Astrocyte of the spinal cord (primary cell): ENCODE measurements at places on chromosomes 7 and 10.

DNA sequence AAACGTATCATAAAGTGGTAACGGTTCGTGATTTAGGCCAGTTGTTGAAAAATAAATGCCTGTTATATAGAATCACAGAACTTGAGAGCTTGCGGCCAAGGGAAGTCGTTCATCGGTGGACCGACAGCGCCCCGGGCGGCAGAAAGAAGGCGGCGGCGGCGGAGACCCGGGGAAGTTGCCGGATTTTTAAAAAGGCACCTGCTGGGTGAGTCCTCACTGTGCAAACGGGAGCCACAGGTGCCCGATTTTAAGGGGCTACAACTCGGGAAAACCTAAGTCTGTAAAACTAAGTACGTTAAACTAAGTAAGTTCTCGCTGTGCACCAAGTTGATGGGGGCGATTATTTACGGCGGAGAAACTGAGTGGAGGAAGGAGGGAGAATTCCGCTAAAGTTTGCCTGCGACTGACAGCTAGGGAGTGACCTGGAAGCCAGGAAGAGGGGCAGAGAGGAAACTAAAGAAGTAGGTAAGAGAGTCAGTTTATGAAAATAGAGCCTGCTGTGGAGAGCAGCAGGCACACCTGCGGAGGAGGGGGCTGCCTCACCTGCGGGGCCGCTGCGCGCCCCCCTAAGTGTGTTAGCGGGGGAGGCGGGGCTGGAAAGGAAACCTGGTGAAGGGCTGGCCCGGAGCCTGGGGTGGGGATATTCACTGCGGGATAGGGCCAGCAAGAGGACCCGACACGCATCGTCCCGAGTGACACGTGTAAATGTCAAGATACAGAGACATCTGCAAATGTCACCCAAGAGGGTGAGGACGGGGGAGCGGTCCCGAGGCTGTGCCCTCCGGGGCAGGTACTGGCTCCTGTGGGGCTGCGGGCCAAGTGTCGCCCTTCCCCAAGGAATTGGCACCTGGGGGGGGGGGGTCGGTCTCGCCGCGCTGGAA is 996 bp downstream of the ADAM12 start:
- DNase-seq = peak; percentile 91

DNA sequence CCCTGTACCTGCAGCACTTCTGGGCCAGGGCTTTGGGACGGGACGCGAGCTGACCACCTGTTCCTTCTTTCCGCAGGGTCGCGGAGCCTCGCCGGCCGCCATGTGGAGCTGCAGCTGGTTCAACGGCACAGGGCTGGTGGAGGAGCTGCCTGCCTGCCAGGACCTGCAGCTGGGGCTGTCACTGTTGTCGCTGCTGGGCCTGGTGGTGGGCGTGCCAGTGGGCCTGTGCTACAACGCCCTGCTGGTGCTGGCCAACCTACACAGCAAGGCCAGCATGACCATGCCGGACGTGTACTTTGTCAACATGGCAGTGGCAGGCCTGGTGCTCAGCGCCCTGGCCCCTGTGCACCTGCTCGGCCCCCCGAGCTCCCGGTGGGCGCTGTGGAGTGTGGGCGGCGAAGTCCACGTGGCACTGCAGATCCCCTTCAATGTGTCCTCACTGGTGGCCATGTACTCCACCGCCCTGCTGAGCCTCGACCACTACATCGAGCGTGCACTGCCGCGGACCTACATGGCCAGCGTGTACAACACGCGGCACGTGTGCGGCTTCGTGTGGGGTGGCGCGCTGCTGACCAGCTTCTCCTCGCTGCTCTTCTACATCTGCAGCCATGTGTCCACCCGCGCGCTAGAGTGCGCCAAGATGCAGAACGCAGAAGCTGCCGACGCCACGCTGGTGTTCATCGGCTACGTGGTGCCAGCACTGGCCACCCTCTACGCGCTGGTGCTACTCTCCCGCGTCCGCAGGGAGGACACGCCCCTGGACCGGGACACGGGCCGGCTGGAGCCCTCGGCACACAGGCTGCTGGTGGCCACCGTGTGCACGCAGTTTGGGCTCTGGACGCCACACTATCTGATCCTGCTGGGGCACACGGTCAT is 13.3 kb downstream of the GPR146 start:
- DNase-seq = no peak

DNA sequence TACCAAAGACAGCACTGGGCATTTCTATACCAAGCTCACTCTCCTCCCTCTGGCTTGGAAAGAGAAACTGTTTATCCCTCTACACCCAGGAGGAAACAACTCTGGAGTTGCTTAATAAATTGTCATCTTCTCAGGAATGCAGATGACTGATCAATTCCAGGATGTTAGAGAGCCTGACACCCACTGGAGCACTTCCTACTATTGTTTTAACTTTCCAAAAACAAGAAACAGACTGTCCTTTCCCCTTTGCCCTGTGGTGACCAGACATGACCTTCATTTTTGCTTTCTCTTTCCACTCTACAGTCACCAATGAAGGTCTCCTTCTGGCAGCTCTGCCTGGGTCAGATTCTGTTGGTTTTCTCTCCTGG is 19.6 kb downstream of the GIMAP4 start:
- DNase-seq = no peak

- peak; percentile 85 for DNase-seq
Observed at GRCh38 chr10:30454744-30455510, 20.9 kb downstream of the MAP3K8 start.
